ENCODE measurements at places on chromosomes 4 and X.

DNA sequence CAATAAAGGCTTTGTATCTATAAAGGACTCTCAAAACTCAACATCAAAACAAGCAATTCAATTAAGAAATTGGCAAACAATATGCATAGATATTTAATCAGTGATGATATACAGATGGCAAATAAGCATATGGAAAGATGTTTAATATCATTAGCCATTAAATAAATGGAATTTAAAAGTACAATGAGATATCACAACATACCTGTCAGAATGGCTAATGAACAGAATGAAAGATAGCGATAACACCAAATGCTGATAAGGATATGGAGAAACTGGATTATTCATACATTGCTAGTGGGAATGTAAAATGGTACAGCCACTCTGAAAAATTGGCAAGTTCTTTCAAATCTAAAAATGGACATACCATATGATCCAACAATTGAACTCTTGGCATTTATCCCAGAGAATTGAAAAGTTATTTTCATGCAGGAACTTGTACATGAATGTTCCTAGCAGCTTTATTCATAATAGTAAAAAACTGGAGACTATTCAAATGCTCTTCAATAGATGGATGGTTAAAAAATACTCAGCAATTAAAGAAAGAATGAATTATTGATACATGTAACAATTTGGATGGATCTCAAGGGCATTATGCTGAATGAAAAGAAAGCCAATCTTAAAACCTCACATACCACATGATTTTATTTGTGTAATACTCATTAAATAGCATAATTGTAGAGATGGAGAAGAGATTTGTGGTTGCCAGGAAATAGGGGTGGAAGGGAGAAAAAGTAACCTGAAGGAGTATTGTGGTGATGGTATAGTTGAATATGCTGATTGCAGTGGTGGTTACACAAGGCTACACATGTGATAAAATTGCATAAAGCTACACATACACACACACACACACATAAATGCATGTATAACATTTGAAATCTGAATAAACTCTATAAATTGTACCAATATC lies 45.9 kb upstream of the ALG13 start:
- no peak for DNase-seq

GRCh38 chrX:29531336-29531735 lies 684.0 kb upstream of the MAGEB2 start:
- DNase-seq, result no peak

GRCh38 chr4:147786531-147786930 lies 54.6 kb downstream of the ARHGAP10 start:
- no peak for DNase-seq

DNA sequence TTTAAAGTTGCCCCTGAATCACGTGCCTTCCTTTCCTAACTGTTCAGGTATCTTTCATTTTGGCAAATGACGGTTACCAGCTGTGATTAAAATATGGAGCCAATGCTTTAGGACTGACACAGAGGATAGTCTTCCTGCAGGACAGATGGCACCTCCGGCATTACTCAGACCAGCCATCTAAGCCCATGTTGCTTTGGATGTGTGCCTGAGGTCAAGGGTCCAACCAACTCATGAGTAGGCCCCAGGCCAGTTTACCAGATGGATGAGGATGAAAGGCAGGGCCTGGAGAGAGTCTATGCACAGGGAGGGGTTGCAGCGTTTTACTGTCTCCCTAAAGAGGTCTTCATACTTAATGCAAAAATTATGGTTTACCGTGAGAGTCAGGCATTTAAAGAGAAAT lies 174.0 kb upstream of the GATB start:
- DNase-seq, result no peak

GRCh38 chrX:133676344-133677122 lies 261.2 kb upstream of the GPC4 start:
- DNase-seq, result no peak

DNA sequence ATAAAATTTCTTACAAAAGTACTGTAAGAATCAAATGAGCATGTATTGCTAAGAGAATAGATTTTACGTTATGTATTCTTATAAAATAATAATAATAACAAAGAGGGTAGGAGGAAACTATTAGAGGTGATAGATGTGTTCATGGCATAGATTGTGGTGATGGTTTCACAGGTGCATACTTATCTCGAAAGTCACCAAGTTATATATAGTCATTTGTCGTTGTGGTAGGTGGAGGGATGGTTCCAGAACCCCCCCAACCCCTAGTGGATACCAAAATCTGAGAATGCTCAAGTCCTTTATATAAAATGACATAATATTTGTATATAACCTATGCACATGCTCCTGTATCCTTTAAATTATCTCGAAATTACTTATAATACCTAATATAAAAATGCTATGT lies 36.7 kb upstream of the H2AZ1 start:
- no peak for DNase-seq

- no peak for DNase-seq
These were observed 14.8 kb downstream of the NAT8L start for GRCh38 chr4:2073808-2074481.

DNA sequence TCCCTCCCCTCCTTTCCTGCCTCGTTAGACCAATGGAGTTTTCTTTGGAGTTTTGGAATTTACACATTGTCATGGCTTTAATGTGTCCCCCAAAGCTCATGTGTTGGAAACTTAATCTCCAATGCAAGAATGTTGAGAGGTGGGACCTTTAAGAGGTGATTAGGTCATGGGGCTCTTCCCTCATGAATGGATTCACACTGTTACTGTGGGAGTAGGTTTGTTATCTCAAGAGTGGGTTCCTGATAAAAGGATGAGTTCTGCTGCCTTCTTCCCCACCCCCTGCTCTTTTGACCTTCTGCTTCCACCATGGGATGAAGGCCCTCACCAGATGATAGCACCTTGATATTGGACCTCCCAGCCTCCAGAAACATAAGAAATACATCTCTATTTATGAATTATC lies 16.8 kb downstream of the MORF4L2 start:
- DNase-seq, result no peak

DNA sequence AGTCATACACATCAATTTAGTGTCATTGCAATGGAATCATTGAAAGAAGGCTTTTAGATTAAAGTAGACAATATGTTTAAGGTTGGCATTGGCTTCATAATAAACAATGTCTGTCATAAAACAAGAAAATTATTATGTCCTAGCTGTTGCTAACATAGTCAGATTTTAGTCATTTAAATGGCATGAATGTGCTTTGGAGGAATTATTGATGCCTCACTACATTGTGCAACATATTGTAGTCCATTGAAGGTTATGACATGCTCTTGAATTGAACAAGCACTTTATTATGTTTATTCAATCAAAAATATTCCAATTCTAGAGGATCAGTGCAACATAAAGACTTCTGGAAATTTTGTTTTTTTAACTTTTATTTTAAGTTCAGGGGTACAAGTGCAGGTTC lies 489.8 kb upstream of the AMOT start:
- DNase-seq, result no peak

- no peak for DNase-seq
These were observed 207.5 kb downstream of the ANK2 start for GRCh38 chr4:113256946-113257345.

DNA sequence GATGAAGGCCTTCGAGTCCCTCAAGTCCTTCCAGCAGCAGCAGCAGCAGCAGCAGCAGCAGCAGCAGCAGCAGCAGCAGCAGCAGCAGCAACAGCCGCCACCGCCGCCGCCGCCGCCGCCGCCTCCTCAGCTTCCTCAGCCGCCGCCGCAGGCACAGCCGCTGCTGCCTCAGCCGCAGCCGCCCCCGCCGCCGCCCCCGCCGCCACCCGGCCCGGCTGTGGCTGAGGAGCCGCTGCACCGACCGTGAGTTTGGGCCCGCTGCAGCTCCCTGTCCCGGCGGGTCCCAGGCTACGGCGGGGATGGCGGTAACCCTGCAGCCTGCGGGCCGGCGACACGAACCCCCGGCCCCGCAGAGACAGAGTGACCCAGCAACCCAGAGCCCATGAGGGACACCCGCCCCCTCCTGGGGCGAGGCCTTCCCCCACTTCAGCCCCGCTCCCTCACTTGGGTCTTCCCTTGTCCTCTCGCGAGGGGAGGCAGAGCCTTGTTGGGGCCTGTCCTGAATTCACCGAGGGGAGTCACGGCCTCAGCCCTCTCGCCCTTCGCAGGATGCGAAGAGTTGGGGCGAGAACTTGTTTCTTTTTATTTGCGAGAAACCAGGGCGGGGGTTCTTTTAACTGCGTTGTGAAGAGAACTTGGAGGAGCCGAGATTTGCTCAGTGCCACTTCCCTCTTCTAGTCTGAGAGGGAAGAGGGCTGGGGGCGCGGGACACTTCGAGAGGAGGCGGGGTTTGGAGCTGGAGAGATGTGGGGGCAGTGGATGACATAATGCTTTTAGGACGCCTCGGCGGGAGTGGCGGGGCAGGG lies 568 bp downstream of the HTT start:
- DNase-seq, result peak; percentile 68

DNA sequence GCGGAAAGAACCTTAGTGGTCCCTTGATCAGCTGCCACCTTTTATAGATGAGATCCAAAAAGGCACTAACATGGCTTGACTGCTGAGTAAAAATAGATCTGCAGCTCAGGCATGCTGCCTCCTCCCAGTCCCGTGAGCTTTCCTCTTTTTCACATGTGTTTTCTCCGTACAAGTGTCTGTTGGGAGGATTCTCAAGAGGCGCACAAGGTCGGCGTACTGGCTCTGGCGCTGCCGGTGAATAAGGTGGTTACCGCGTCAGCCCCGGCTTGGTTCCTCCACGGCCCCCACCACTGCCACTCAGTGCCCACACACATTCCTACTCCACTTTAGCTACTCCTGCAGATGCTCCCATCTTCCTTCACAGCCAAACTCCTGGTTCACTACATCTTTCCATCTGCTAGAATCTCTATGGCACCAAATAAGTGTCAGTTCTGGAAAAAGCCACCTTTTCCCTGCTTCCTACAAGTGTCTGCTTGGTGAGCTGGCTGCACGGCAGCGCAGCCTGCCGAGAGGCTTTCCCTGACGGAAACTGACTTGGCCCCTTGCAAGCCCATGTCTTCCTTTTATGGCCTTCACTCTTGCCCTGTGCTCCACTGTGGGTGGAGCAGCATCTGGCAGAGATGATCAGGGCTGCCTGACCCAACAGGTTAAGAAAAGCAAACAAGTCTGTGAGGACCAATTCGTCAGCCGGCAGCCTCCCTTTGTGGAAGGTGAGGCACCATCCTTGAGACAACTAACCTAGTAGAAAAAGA lies 99.8 kb downstream of the KLHL8 start:
- DNase-seq, result no peak

GRCh38 chrX:13276991-13277390 lies 42.9 kb downstream of the ATXN3L start:
- no peak for DNase-seq

GRCh38 chr4:149187726-149188125 lies 627.9 kb downstream of the IQCM start:
- DNase-seq, result no peak

DNA sequence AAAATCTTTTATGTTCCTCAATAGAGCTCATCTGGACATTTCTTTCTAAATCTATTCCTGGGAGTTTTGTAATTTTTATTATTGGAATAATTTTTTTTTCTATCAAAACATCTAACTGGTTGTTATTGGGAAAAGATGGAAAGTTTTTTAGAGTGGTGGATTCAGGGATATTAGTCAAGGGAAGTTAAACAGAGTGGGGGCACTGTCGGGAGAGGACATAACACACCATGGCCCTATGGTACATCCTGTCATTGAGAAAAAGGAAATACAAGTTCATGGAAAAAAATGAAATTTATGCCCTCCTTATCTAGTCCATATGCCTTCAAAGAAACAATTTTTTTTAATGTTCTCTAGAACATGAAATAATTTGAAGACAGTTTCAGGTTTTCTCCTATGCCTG lies 96.3 kb upstream of the TSPAN5 start:
- no peak for DNase-seq

- DNase-seq, result no peak
These were observed 70.8 kb upstream of the SHISA3 start for GRCh38 chr4:42326524-42326923.

DNA sequence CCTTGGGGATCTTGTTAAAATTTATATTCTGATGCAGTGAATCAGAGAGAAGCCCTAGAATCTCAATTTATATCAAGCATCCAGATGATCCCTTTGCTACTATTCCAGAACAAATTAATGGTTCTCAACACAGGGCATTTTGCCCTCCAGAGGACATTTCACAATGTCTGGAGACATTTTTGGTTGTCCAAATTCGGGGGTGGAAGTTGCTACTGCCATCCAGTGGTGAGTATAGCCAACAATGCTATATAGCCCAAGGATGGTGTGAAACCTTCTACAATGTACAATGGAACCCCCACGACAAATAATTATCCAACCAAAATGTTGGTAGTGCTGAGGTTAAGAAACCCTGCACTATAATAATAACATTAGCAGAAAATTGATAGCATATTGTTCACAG lies 2440.0 kb downstream of the PCDH7 start:
- peak; percentile 18 for DNase-seq

GRCh38 chr4:114038762-114039387 lies 59.4 kb upstream of the ARSJ start:
- DNase-seq, result no peak

- peak; percentile 74 for DNase-seq
These were observed 249.2 kb upstream of the RPS6KA3 start for GRCh38 chrX:20515841-20516461.

DNA sequence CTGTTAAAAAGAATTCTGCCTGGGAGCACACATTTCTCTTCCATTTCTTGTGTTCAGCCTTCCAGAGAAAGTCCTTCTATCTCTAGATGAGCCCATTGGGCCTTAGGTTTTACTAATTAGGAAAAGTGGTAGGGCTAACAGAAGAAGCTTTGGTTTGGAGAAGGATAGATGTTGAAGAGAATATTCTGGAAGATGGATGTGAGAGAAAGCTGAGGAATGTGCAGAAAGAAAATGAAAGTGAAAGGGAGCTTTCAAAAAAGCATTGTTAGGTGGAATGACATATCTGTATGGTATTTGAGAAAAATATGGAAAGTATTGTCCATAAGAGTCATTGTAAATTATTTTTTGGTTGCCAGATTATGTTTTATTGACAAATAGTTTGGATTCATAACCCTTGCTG lies 474.8 kb upstream of the SLIT2 start:
- peak; percentile 60 for DNase-seq

DNA sequence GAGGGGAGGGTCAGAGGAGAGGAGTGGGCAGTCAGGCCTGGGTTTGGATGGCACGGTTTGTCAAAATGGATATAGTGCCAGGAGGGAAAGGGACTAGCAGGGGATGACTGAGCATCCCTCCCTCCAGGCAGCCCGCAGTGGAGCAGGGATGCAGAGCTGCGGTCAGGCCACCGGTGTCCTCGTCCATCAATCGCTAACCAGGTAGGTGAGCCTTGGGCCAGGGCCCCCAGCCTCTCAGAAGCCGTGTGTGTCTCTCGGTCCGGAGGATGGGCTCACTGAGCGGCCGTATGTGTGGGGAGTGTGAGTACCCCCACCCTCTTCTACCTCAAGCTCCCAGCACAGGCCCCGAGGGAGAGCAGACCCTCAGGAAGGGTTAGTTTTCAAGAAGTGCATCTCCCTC lies 538 bp upstream of the CYTL1 start:
- DNase-seq, result no peak

DNA sequence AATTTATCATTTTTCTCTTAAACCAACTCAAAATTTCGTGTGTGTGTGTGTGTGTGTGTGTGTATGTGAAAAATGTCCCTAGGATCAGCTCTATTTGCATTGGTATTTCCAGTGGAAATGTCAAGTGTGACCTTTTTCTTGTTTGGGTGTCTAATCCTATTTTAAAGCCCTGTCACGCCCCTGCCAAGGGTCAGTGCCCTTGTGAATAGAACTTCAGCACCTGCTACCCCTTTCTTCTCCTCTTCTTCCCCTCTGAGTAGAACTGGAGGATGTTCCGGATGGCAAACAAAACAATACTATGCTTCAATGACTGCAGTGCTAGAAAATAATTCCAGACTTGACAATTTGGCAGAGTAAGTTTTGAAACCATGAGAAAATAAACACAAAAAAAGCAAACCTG lies 67.3 kb downstream of the SPRY1 start:
- DNase-seq, result no peak

- DNase-seq, result peak; percentile 40
These were observed 169.0 kb downstream of the CORIN start for GRCh38 chr4:47668810-47669408.
